GM12878 (cell line): ENCODE measurements at places on chromosomes 16 and 17.

GRCh38 chr17:78761789-78762406, 20.2 kb downstream of the CYTH1 start:
- H3K27me3 ChIP-seq, result no peaks in the 10 kb centered on the region
- no peak for DNase-seq
- H3K4me1 ChIP-seq, result peaks cover 45% of the 10 kb centered on the region
- 0 out of 2 replicates have a peak overlapping the region, but pooled peaks have one; percentile 8 for H3K27ac ChIP-seq
- no peak overlapping the region for H3K4me3 ChIP-seq
- peaks cover 3% of the 10 kb centered on the region for H3K36me3 ChIP-seq

DNA sequence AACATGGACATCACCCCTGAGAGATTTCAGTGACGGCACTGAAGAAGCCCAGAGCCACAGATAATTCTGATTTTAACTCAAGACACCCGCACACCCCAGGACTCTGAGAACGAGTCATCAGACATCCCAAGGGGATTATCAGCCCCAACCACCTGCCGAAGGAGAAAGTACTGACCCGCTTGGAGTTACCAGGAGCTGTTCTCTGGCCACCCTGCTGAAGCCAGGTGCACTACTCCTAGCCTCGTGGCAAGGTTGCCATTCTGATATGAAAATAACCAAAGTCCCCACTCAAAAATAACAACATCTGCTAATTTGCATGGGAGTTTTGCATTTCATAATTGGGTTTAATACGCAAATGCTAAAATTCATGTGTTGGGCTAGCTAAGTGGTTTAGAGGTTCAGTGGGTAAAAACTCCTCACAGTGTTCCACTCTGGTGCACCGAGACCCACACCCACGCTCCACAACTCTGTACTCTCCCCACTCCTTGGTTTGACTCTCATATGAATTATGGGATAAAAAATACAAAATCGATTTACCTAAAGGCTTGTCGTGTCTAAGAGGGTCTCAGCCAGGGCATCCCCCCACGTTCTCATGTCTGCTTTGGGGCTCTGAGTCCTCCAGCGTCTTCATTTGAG, 143.0 kb upstream of the NOL11 start:
- peak; percentile 80 for DNase-seq
- H3K27ac ChIP-seq, result peak overlapping the region; percentile 88
- H3K4me3 ChIP-seq, result peak overlapping the region; percentile 68
- H3K36me3 ChIP-seq, result no peaks in the 10 kb centered on the region
- peaks cover 82% of the 10 kb centered on the region for H3K4me1 ChIP-seq

DNA sequence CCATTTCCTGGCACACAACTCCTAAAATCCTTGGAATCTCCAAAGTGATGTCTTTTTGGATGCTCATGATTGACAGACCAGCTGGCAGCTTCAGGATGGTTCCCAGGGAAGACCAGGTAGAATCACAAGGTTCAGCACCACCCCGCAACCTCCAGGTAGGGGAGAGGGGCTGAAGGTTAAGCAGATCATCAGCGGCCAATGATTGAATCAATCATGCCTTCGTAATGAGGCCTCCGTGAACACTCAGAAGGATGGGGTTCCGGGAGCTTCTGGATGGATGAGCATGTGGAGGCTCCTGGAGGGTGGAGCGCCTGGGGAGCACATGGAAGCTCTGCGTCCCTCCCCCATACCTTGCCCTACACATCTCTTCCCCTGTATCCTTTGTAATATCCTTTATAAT, 185.9 kb downstream of the SEC14L1 start:
- H3K4me1 ChIP-seq, result peaks cover 55% of the 10 kb centered on the region
- H3K4me3 ChIP-seq, result no peak overlapping the region
- no peaks in the 10 kb centered on the region; the same call in 1 of the 2 replicates for H3K36me3 ChIP-seq
- no peaks in the 10 kb centered on the region for H3K27me3 ChIP-seq
- no peak overlapping the region for H3K27ac ChIP-seq
- DNase-seq, result no peak

- peaks cover 33% of the 10 kb centered on the region for H3K4me1 ChIP-seq
- H3K4me3 ChIP-seq, result 0 out of 2 replicates have a peak overlapping the region, but pooled peaks have one; percentile 18
- H3K27ac ChIP-seq, result peak overlapping the region; percentile 78
These were observed 9.7 kb downstream of the RAD51C start for GRCh38 chr17:58702045-58702476.
